ENCODE measurements at places on chromosomes 13 and 19.

- DNase-seq, result no peak
These were observed 66.8 kb downstream of the TDRD3 start for GRCh38 chr13:60463787-60464186.

- no peak for DNase-seq
These were observed 1.9 kb downstream of the LACC1 start for GRCh38 chr13:43881580-43881979.

DNA sequence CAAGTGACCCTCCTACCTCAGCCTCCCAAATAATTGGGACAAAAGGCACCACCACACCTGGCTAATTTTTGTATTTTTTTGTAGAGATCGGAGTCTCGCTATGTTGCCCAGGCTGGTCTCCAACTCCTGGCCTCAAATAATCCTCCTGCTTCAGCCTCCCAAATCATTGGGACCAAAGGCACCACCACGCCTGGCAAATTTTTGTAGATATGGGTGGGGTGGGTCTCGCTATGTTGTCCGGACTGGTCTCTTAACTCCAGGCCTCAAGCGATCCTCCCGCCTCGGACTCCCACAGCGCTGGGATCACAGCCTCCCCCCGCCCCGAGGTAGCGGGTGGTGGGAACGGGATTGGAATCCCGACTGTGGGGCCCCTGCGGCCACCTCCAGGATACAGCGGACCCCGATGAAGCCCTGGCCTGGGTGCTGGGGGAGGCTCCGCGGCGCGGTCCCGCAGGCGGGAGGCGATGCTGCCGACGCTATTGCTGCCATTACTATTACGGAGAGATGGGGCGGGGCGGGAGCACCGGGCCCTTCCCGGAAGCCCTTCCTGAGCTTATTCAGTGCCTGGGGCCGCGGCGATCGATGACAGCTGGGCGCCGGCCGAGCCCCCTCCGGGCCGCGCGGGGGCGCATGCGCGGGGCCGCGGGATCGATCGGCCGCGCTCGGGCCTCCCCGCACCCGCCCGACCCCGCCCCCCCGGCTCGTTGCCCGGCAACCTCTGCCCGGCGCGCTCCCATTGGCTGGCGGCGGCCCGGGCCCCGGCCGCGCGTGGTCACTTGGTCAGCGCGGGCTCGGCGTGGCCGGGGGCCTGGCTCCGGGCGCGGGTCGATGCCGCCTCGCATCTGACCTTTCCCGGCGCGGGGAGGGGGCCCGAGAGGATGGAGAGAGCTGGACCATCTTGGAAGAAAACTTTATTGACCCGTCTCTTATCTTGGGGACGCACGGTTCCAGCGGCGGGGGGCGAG, 27.9 kb upstream of the ONECUT3 start:
- DNase-seq, result peak; percentile 27

- DNase-seq, result no peak
These were observed at the start of gene SLC7A9 for GRCh38 chr19:32869369-32869965. SLC7A9 (minus strand) TSS chr19:32869767; CDS start chr19:32868534, 1,233 bp downstream.

DNA sequence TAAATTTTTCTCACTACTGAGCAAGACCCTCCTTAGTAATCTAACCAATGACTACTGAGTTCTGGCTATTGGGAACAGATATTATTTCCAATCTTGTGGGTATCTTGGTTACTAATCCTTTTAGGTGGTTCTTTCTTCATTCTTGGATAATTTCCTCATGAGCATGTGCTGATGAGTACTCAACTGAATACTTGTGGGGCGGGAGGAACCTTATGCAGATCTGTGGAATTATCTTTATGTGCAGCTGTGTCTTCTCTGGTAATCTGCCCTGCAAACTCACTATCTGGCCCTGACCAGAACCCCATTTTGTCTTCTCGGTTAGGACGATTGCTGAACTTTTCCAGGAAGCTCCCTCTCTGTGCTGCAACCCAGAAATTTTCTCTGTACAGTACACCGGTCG, 89.7 kb upstream of the TRPC4 start:
- DNase-seq, result no peak

DNA sequence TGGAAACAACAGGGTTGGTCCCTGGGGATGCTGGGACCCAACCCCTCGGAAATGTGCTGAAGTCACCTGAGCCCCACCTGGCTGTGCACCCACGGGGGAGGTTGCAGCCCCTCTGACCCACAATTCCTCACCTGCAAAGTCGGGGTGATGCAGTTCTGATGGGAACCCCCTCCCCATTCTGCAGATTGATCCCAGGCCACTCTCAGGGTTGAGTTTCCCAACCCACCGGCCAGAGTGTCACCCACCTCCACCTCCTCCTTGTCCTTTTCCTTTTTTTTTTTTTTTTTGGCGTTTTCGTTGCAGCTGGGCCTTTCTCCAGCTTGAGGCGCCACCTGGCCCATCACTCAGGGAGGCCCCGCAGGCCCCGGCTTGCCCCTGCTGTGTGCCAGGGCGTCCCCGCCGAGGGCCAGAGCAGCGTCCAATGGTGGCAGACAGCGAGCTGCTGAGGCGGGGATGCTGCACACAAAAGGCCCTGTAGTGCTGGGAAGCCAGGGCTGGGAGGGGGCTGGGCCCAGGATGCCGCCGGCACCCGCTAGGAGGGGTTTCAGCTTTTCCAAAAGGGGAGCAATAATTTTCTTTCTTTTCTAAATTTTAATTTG, 4.6 kb downstream of the PIK3R2 start:
- no peak for DNase-seq

DNA sequence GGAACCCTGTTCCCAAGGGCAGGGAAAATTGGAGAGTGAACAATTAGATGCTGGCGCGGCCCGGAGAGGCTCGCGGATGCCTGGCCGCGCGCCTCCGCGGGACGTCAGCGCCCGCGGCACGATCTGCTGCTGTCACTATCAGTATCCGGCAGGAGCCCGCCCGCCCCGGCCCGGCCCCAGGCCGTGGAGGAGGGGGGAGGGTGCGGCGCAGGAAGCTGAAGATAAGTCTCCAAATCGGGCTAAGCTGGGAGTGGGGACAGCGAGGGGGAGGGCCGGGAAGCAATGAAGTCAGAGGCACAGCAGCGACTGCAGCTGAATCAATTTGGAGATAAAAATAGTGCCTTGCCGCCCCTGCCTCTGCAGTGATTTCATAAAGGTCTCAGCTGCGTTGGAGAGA, 441.5 kb upstream of the KLF12 start:
- peak; percentile 7 for DNase-seq

GRCh38 chr19:30807278-30807677, 435.1 kb downstream of the ZNF536 start:
- no peak for DNase-seq

DNA sequence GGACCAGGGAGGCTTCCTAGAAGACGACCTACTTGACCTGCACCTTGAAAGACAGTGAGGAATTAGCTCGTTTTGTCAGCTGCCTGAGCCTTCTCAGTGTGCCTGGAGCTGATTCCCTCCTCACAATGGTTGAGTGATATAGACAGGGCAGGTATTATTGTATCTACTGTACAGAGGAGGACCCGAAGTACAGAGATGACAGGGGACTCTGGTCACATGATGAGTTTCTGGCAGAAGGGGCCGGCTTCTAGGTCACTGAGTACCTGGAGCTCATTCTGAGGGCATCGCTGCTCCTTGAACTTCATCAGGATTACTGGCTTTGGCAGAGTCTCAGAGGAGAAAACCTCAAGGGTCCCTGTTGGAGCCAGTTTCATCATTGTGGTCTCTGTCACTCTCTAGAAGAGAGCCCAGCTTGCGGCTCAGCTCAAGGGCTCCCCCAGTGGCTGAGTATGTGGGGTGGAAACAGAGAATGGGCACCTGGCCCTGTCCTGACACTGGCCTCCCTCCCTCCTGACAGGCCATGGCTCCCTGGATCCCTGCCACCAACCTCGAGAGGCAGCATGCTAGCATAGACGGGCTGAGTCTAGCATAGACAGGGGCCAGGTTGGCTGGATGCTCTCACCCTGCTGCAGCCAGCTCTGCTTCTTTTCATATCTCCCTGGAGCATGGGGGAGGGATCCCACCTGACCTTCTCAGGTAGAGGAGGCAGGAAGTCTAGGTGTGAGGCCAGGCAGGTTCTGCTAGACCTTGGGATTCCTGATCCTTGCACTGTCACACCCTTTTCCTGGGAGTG, 38.7 kb downstream of the NFIX start:
- DNase-seq, result peak; percentile 26

DNA sequence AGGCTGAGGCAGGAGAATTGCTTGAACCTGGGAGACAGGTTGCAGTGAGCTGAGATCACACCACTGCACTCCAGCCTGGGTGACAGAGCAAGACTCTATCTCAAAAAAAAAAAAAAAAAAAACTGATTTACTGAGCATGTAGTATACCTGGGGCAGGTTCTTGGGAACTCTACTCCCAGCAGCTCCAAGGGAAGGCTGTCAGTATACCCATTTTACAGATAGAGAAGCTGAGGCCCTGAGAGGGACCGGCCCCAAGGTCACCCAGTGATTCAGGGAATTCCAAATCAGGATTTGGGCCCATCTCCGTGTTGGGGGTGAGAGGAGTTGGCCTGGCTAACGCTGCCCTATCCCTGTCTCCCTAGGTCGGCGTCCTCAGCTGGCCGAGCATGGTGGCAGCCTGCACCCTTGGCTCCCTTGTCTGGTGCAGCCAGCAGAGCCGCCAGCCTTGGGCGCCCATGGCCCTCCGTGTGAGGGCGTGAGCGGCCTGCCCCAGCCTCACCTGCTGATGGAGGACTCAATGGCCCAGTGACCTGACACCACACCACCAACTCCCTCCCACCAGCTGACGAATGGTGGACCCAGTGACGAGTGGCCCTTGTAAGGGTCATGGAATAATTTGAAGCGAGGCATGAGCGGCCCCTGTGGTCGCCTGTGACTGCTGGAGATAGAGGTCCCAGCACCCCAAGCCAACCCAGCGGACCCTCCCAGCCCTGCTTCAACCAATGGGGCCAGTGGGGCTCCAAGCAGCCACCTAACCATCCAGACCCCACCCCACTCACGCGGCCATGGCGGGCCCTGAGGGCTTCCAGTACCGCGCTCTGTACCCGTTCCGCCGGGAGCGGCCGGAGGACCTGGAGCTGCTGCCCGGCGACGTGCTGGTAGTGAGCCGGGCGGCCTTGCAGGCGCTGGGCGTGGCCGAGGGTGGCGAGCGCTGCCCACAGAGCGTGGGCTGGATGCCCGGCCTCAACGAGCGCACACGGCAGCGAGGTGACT, 2.4 kb downstream of the PIK3R2 start:
- DNase-seq, result no peak

DNA sequence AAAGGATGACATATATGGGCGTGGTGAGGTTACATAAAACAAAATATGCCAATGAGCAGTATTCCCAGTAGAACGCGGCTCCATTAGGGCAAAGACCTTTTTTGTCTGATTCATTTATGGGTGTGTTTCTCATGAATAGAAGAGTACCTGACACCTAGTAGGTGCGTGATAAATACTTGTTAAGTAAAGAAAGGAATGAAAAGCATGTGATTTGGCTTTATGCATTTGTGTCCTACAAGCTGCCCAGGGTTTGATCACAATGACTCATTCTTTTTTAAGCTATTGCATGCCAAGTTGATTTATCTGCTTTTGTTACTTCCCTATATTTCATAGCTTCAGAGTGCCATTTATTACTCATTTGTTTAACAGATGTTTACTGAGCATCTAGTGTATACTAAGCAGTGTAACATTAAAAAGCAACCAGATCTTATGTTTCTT, 19.1 kb upstream of the KCTD4 start:
- no peak for DNase-seq
